ENCODE measurements at places on chromosomes 3 and 15.

DNA sequence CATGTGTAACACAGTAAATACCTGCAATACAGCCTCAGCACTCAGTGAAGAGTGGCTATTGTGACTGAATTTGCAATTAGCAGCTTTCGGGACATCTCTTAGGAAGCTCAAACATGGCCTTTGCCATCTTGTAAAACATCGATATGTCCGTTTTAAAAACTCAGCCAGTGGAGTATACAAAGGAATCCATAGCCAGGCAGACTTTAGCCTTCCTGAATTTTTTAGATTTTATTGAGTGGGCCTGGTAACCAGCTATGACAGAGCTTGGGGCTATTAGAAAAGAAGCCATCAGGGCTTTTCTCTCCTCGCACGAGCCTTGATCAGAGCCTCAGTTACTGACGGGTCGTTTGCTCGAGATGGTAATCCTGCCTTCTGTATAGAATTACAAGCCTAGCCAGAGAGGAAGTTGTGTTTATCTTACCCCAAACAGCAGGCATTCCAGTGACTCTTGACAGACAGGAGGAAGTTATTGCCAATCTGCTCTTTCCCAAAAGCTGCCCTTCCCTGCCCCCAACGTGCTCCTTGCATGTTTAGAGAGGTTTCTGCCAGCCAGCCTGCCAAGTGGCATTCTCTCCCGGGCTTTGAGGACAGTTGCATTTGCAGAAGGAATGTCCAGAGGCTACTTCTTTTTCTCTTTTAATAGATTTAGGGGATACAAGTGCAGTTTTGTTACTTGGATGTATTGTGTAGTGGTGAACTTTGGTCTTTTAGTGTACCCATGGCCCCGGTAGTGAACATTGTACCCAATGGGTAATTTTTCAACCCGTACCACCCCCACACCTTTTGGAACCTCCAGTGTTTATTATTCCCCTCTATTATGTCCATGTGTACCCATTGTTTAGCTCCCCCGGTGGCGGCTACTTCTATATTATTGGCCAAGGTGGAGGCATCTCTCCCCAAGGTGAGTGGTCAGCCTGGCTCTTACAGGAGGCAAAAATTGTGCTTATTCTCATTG lies 40.6 kb downstream of the ITPR1 start:
- no peak for DNase-seq

DNA sequence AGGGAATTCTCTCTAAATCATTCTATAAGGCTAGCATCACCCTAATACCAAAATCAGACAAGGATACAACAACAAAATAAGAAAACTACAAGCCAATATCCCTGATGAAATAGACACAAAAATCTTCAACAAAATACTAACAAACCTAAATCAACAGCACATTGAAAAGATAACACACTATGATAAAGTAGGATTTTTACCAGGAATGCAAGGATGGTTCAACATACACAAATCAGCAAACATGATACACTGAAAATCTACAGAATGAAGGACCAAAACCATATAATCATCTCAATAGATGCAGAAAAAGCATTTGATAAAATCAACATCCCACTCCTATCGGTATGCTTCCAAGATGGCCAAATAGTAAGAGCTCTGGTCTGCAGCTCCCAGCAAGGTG lies 39.5 kb downstream of the ALDH1A2 start:
- DNase-seq: no peak

DNA sequence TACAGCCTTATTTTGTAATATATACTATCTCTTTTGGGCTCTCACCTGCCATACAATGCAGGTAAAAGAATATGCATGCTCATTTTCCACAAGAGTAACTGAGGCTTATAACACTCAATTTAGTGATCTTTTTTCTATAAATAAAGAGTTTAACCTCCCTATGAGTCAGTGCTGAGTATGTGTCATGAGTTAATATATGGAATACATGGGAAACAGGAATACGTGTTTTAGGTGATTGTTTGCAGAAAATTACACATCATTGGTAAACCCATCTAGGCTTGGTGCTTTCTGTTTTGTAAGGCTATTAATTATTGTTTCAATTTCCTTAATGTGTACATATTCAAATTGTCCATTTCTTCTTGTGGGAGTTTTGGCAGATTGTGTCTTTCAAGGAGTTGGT lies 411.3 kb downstream of the GRM7 start:
- DNase-seq: no peak

DNA sequence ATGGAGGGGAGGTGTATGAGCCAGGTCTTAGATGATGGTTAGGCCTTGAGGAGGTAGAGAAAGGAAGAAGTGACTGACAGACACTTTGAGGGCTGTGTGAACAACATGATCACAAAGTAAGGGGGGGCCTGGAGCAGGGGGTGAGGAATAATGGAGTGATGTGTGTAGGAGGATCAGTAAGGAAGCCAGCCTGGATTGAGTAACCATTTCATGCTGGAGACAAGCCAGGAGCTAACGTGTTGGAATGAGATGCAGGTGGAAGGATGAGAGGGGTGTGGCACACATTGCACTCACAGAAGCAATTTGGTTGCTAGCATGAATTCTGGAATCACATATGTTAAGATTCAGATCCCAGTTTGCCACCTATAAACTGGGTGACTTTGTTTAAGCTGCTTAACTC lies 65.5 kb downstream of the BBX start:
- DNase-seq: no peak

DNA sequence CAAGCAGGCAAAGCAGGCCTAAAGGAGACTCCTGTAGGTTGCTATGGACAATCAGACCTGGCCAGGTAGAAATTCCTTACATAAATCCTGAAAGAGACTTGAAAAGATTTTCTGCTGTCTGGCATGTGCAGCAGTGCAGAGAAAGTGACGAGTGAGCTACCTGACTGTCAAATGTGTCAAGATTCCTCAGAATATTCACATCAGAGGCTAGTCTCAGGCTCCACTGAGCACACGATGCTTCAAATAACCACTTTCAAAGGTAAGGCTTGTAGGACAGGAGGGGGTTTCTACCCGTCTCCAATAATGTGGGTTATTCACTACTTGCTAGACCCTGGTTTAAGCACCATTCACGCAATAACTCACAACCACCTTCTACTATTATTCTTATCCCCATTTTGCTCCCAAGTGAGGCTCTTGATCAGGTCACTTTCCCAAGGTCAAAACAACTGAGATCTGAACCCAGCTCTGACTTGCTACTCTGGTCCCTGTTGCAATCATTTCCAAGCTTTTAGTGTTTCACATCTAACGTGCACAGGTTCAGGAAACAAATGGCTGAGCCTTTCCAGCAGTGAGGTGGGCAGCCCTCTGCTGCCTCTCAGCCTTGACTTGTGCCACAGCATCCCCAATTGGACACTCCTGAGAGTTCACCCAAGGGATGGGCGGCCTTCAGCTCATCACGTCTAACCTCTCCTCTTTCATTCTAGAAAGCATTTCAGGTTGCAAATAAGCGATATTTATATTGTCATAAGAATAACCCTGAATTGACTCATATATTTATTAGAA lies 329.9 kb upstream of the WNT5A start:
- no peak for DNase-seq

DNA sequence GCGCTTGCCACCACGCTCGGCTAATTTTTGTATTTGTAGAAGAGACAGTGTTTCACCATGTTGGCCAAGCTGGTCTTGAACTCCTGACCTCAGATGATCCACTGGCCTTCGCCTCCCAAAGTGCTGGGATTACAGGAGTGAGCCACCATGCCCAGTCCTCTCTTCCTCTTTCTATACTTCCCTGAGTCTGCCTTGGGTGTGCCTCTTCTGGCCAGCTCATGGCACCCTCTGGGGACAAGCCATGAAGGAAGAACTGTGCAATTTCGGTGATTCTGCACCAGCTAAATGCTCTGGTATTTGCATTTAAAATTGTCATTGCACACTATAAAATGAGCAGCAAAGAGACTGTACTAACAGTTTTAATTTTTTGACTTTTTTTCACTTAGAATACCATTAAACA lies 66.6 kb downstream of the IL20RB start:
- no peak for DNase-seq

All from stimulated activated CD4-positive, alpha-beta T cell treated with anti-CD3 and anti-CD28 coated beads, Interleukin-2, amount 100 ng/mL, for 48 hours (primary cell).